ENCODE measurements at places on chromosomes 11 and 22.

- no peak for DNase-seq
Measured at GRCh38 chr11:86422371-86422770, 47.7 kb downstream of the CCDC81 start.

DNA sequence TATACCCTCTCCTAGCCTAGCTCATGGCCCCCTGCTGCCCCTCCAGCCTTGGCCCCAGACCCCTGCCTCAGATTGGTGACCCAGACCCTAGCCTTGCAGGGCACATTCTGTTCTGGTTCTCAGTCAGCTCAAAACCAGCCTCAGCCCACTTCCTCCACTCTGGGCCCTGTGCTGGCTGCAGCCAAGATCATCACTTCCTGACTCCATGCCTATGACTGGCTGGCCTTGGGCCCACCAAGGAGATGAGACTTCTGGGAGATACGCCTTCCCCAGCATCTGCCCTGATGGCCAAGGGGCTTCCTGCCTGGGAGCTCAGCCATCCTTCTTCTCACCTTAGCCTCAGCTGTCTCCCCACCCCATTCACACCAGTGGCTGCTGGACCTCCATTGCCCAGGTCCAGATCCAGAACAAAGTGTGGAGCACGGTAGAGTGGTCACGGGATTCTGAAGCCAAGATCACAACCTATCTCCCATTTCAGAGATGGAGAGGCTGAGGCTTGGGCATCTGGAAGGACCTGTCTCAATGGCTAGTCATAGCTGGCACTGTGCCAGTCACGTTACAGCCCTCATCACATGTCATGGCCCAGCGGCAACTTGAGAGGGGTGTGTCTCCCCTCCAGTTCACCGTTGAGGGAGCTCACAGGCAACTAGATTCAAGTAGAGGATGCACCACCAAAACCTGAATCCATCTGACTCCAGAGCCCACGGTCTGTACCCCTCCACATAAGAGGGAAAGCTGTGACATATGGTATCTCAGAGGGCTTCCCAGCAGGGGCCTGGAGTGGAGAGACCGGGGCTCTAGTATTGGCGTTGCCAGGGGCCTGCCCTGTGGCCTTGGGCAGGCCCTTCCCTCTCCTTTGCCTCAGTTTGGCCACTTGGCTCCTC lies 43.0 kb upstream of the KLHL35 start:
- no peak for DNase-seq

DNA sequence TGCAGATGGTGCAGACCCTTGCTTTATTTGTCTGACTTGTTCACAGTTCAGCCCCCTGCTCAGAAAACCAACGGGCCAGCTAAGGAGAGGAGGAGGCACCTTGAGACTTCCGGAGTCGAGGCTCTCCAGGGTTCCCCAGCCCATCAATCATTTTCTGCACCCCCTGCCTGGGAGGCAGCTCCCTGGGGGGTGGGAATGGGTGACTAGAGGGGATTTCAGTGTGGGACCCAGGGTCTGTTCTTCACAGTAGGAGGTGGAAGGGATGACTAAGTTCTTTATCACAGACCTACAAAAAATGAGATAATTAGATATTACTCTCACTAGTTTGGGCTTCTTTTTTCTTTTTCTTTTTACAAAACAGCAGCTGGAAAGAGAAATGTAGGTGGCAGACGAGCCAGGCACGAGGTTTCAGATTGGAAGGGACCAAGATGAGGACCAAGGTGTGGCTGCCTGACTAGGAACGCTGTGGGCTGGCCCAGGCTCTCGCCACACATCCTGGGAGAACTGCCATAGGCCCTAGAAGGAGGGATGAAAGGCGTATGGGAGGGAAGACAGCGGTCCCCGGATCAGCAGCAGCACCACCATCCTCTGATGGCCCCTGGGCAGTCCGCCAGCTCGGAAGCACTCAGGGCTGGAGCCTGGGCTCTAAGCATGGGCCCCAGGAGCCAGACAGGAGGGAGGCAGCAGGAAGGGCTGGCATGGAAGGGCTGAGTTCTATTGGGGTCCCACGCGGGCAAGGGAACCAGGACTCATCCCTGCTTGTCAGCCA lies 14.2 kb downstream of the TXN2 start:
- DNase-seq, result no peak

GRCh38 chr11:76730887-76731565 lies 52.1 kb upstream of the TSKU start:
- DNase-seq, result no peak

DNA sequence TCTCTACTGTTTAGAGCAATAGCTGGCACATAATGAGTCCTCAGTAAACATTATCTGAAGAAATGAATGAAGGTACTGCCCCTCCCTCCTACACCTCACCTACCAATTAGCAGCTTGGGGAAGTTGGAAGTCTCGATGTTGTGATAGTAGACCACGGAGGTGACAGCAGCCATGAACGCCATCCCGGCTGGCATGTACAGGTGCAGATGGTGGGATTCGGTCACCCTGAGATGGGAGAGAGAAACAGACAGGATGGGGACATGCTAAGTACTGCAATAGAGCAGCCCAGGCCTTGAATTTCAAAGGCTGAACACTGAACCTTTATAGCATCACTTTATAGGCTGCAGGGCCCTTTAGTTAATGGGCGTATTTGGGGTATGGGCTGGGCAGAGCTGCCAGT lies 6.6 kb downstream of the ABCC8 start:
- no peak for DNase-seq

- no peak for DNase-seq
Measured at GRCh38 chr11:131470216-131470925, 100.0 kb downstream of the NTM start.

DNA sequence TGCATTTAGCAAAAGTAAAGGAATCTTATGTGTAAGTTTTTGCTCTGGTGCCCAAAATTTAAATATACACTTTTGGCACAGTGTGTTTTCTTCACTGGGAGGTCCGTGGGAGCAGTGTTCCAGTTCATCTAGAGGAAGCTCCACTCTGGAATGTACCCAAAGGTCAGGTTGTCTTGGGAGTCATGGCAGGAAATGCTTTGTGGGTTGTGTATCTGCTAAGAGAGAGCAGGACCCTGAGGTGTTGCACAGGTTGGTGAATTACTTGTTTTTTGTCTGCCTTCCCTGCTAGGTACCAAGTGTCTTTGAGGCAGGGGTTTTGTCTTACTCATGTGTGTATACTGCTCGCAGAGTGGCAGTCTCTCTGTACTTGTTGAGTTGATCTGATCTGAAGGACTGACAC lies 37.3 kb downstream of the DIXDC1 start:
- no peak for DNase-seq

- DNase-seq, result no peak
Measured at GRCh38 chr22:42180349-42180842, 49.8 kb upstream of the CYP2D6 start.

- DNase-seq, result no peak
Measured at GRCh38 chr22:27228771-27229170, 571.4 kb downstream of the MIAT start.

DNA sequence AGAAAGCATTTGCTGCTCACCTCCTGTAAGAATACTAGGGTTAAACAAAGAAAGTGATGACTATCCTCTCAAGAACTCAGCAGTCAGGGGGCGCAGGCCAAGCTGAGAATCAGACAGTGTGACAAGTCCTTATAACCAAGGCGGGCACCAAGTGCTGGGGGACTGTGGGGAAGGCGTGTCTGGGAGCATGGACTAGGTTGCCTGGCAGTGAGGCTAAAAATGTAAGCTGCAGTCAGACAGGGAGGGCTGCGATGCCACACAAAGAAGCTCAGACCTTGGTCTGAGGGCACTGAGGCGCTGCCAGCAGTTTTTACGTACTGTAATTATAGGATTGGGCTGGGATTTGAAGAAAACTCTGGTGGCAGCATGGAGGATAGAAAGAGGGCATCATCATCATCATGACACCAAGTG lies 73.7 kb downstream of the FLI1 start:
- no peak for DNase-seq

DNA sequence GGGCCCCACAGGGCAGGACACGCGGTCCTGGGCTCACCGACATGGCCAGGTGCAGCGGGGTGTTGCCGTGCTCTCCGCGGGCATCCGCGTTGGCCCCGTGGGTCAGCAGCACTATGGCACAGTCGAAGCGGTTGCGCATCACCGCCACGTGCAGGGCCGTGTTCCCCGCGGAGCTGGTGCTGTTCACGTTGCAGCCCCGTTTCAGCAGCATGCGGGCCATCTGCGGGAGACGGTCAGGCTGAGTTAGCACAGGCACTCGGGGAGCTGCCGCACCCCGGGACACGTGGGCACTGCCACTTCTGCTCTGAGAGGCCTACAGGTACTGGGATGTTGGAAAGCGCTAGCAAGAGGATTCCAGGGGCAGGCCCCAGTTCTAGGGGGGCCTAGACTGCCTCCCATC lies 22.3 kb upstream of the BAIAP2L2 start:
- no peak for DNase-seq

DNA sequence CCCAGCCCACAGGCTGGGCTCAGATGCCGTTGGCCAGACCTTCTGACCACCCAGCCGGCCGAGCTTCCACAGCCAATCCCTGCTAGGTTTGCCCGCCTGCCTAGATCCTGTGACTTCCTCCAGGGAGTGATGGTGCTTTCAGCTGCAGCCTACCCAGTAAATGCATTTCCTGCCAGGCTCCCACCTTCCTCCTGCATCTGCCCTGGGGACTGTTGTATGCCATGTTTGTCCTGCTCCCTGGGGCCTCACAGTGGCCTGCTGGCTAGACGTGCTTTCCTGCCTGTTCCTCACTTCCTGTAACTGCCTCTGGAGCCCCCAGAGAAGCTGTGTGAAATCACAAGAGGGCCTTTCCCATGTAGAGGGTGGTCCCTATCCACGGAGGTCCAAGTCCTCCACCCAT lies 86.2 kb downstream of the GALNT18 start:
- DNase-seq, result no peak

- no peak for DNase-seq
Measured at GRCh38 chr11:80379620-80380278, 938.9 kb upstream of the TENM4 start.

DNA sequence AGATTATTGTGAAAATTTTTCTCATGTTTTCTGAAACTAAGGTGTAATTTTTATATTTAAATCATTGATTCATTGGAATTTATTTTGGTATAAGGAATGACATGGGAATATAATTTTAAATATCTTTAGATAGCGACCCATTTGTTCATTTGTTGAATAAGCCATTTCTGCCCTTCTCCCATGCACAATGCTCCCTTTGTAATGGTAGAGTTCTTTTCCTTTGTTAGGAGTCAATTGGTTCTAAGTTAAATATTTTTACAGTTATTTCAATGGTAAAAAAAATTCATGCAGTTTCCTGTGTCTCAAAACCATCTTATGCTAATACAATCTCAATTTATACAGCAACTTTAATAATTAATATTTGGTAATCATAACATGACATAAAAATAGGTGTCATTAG lies 218.8 kb upstream of the C11orf87 start:
- no peak for DNase-seq

DNA sequence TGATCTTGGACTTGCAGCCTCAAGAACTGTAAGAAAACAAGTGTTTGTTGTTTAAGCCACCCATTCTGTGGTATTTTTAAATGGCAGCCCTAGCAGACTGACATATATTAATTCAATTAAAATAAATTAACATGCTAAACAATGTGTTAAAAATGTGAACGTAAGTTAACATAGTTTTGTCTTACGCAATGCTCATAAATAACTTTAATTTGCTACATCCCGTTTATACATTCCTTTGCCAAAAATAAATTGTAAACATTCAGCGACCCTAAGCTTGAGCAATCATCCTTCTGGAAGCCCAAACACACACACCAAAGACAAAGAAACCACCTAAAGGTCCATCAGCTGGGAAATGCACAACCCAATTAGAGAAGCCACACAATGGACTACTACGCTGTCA lies 70.4 kb downstream of the CELSR1 start:
- DNase-seq, result no peak

DNA sequence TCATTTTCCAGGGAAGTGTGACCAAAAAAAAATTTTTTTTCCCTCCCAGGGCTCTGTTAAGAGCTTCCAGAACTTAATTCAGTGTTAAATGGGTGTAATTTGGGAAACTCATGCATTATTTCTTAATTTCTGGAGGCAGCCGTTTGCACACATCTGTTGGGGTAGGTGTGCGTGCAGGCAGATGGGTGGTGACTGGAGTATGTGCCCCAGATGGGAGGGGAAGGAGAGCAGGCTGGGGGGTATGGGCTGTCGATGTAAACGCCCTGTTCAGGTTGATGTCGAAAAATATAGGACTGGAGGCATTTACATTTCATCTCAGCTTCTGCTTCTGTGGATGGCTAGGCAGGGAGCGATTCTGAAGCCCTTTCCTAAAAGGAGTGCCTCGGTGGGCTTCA lies 13.7 kb upstream of the SHISAL1 start:
- DNase-seq, result no peak

GRCh38 chr11:15629690-15630321 lies 515.1 kb downstream of the INSC start:
- no peak for DNase-seq

- no peak for DNase-seq
Measured at GRCh38 chr11:111091321-111091938, 154.1 kb upstream of the POU2AF2 start.

GRCh38 chr11:111986589-111986988 lies 38.6 kb upstream of the DLAT start:
- no peak for DNase-seq

DNA sequence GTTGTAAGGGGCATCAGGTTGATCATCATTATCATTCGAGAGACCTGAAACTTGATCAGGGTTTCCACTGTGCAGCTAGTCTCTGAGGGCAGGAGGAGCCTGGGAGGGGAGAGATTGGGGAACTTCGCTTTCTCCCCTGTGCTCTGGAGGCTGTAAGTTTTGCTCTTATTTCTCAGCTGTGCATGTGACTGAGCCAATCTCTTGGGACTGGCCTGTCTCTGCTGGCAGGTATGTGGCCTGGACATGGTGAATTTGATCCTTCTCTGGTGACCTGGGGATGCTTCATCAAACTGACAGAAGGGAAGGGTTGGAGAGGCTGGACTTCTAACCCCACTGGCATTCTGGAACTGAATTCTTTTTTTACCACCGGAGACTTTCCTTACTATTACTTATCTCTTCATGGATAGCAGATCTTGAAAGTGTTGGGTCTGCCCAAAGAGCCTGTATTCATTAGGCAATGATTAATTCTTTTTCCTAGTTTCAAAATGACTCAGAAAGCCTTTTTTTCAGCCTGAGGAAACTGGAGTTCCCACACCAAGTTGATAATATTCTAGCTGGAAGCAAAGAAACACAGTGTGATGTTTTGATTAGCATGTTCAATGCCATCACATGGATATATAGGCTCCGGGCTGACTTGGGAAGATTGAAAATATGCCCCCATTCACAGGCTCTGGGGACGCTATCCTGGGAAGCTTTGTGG lies 36.5 kb downstream of the TSPAN18 start:
- DNase-seq, result no peak

GRCh38 chr11:103491777-103492176 lies 382.6 kb downstream of the DYNC2H1 start:
- no peak for DNase-seq

GRCh38 chr11:111947143-111947542 lies 10.0 kb downstream of the DIXDC1 start:
- no peak for DNase-seq

GRCh38 chr11:44067266-44067665 lies 1.2 kb downstream of the ACCS start:
- DNase-seq, result no peak

DNA sequence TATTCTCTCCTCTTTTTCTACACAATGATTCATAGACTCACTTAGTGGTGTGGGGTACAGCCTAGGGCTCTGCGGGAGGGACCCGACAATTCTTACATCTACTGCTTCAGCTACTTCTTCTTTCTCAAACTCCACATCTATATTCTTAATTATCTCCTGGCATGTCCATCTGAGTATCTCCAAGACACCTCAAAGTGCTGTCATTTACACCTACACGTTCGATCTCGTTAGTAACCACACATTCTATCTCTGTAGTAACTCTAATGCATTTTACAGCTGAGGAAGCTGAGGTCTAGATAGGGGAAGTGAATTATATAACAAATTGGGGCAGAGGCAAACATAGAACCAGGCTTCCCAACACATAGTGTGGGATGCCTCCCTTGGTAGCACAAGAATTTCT lies 27.7 kb upstream of the RRM1 start:
- DNase-seq, result no peak

Measured in left renal pelvis (tissue), 4 donors.